ENCODE measurements at places on chromosomes 12 and 14. TPM values are rescaled to one million over a fixed set of nuclear protein-coding genes. Genes with fewer than 3 reads are reported as not detected.
A peak's percentile ranks its signal among the peaks of the same experiment; 100 is the strongest.

Gene SAMD15
- total RNA-seq: 0.14 TPM

Gene AKAP3
- total RNA-seq: 1.4 TPM

Gene NKX2-1
- not detected for total RNA-seq

Gene WNT1
- not detected for total RNA-seq

Gene CDK2
- total RNA-seq: 32.5 TPM

DNA sequence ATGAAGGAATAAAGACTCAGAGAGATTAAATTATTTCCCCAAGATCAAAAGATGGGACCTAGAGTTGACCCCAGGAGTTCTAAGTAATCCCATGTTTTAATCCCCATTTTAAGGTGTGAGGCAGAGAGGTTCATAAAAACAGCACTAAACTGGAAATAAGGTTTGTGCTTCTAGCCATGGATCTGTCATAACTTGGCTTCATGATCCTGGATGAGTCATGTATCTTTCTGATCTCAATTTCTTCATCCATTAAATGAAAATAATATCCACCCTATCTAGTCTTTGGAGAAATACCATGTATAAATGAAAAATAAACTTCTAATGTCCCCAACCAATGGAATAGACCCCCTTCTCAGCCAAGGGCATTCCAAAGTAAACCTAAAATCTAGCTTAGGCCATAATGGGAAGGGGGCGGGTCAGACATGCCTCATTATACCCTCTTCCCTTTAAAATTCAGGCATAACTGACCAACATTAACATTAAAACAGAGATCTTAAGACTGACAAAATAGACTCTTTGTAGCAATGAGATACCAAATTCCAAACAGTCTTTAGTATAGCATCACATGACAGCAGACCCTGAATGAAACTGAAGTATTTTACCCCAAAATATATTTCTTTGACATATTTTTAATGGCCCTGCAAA is 47.8 kb downstream of the SLC41A2 start:
- no peak for DNase-seq
- H3K36me3 ChIP-seq: no peaks in the 10 kb centered on the region
- no peaks in the 10 kb centered on the region for H3K27me3 ChIP-seq
- no peak overlapping the region for H3K4me3 ChIP-seq
- H3K4me1 ChIP-seq: peaks cover 69% of the 10 kb centered on the region

GRCh38 chr12:93748672-93749383 is 71.7 kb downstream of the CRADD start:
- H3K27me3 ChIP-seq: no peaks in the 10 kb centered on the region
- H3K4me3 ChIP-seq: no peak overlapping the region
- H3K27ac ChIP-seq: no peak overlapping the region
- no peak for DNase-seq
- no peaks in the 10 kb centered on the region for H3K36me3 ChIP-seq
- H3K4me1 ChIP-seq: peaks cover 6% of the 10 kb centered on the region

- H3K36me3 ChIP-seq: no peaks in the 10 kb centered on the region
- H3K4me1 ChIP-seq: peaks cover 2% of the 10 kb centered on the region
- no peak overlapping the region for H3K27ac ChIP-seq
- DNase-seq: no peak
Observed at GRCh38 chr12:86711731-86712130, 455.5 kb upstream of the MGAT4C start.

GRCh38 chr14:80074900-80075574 is 136.3 kb downstream of the DIO2 start:
- no peaks in the 10 kb centered on the region for H3K27me3 ChIP-seq
- no peak overlapping the region for H3K4me3 ChIP-seq
- no peaks in the 10 kb centered on the region for H3K36me3 ChIP-seq
- no peaks in the 10 kb centered on the region for H3K4me1 ChIP-seq

DNA sequence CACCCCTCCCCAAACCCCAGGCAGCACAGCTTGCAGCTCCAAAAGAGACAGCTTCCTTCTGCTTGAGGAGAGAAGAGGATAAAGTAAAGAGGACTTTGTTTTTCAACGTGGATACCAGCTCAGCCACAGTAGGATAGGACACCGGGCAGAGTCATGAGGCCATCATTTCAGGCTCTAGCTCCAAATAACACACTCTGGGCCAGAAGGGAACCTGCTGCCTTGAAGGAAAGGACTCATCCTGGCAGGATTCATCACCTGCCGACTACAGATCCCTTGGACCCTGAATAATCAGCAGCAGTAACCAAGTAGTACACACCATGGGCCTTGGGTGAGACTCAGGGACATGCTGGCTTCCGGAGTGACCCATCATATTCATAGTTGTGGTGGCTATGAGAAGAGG is 10.4 kb upstream of the CKAP4 start:
- H3K27me3 ChIP-seq: no peaks in the 10 kb centered on the region
- no peak overlapping the region for H3K4me3 ChIP-seq
- H3K27ac ChIP-seq: no peak overlapping the region
- DNase-seq: no peak
- H3K4me1 ChIP-seq: no peaks in the 10 kb centered on the region

- peak overlapping the region; percentile 54 for H3K27ac ChIP-seq
- H3K4me1 ChIP-seq: peaks cover 27% of the 10 kb centered on the region
- H3K36me3 ChIP-seq: no peaks in the 10 kb centered on the region
- H3K4me3 ChIP-seq: no peak overlapping the region
- no peak for DNase-seq
Observed at GRCh38 chr14:68621400-68622365, 171.2 kb downstream of the ZFP36L1 start.

GRCh38 chr14:52079239-52079959 is 10.5 kb upstream of the NID2 start:
- no peak overlapping the region for H3K4me3 ChIP-seq
- H3K27ac ChIP-seq: no peak overlapping the region
- no peaks in the 10 kb centered on the region for H3K27me3 ChIP-seq
- no peak for DNase-seq

DNA sequence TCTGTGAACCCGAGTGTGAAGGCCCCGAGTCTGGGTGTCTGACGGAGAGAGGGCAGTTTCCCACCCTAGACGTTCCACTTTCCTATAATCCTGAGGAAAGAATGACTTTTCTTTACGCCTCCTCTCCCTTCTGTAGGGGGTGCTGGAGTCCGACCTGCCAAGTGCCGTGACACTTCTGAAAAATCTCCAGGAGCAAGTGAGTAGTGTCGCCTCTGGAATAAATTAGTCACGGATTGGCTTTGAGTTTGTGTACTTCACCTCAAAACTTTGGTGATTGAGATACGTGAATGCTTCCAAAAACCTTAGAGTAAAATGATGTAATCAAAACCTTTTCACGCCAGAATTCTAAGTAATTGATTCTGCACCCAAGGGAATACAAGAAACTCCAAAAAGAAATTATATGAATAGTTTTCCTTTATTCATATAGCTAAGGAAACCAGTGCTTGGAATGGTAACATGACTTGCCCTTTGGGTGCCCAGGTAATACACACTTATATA is 452 bp downstream of the NGDN start:
- peak overlapping the region; percentile 94 for H3K4me3 ChIP-seq
- no peaks in the 10 kb centered on the region for H3K27me3 ChIP-seq
- H3K36me3 ChIP-seq: peaks cover 34% of the 10 kb centered on the region
